Kidney glomerular epithelial cell (primary cell): ENCODE measurements at places on chromosomes 12 and 14.

DNA sequence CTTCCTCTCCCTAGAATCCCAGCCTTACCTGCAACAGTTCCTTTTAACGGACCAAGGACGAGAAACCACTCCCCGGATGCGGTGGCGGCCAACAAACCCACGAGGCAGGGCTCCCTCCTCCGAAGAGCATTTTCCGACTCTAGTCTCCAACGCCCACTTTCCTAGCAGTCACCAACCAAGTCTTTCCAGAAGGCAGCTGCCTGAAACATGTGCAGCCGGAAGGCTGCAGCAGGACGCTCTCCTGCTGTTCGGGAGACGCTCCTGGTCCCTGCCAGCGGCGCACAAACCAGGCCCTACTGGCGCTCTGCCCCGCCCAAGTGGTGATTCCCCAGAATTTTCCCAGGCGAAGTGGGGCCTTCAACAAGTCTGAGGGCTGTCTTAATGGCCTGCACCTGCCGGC lies 21.1 kb upstream of the ADAM20 start:
- peak; percentile 5 for DNase-seq

- no peak for DNase-seq
Observed at GRCh38 chr12:132850291-132850690, 21.6 kb upstream of the GOLGA3 start.

DNA sequence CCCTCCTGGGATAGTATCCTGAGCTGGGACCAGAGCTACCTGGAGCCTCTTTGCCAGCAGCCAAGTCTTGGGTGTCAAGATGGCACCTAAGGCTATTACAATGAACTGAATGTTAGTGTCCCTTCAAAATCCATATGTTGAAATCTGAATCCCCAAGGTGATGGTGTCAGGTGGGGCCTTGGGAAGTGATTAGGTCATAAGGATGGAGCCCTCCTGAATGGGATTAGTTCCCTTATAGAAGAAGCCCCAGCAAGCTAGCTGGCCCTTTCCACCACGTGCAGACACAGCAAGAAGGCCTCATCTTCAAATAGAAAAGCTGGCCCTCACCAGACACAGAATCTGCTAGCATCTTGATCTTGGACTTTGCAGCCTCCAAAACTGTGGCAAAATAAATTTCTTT lies 12.4 kb downstream of the NFKBIA start:
- DNase-seq: no peak

- no peak for DNase-seq
Observed at GRCh38 chr12:82688596-82688995, 1.9 kb downstream of the TMTC2 start.
